T-helper 9 cell (primary cell): ENCODE measurements at places on chromosomes 11 and 22.

- no peak for DNase-seq
These were observed 780.9 kb downstream of the BRD1 start for GRCh38 chr22:49046546-49047361.

DNA sequence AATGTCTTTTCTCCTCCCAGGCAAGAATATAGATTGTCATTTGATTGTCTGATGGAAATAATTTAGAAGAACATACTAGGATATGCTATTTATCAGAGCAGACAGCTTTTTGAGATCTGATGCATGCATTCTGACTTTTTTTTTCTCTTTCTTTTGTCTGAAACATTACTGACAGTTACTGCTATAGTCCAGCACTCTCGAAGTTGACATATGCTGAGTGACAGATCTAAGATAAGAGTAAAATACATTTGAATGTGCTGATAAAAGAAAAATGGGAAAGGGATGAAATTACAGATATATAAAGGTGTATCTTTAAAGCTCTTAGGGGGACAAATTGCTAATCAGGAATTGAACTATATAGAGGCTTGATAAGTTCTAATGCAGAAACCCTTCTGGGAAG is 753.8 kb upstream of the TENM4 start:
- DNase-seq, result no peak

DNA sequence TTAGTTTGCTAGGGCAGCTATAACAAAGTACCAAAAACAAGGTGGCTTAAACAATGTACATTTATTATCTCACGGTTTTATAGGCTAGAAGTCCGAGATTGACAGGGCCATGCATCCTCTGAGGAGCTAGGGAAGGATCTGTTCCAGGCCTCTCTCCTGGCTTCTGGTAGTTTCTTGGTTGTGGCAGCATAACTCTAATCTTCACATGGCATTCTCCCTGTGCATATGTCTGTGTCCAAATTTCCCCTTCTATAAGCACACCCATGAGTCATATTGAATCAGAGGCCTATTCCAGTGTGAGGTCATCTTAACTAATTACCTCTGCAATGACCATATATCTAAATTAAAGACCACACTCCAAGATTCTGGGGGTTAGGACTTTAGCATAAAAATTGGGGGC is 31.3 kb upstream of the MMP13 start:
- DNase-seq, result no peak

GRCh38 chr11:61588728-61589191 is 7.9 kb upstream of the SYT7 start:
- DNase-seq, result no peak

DNA sequence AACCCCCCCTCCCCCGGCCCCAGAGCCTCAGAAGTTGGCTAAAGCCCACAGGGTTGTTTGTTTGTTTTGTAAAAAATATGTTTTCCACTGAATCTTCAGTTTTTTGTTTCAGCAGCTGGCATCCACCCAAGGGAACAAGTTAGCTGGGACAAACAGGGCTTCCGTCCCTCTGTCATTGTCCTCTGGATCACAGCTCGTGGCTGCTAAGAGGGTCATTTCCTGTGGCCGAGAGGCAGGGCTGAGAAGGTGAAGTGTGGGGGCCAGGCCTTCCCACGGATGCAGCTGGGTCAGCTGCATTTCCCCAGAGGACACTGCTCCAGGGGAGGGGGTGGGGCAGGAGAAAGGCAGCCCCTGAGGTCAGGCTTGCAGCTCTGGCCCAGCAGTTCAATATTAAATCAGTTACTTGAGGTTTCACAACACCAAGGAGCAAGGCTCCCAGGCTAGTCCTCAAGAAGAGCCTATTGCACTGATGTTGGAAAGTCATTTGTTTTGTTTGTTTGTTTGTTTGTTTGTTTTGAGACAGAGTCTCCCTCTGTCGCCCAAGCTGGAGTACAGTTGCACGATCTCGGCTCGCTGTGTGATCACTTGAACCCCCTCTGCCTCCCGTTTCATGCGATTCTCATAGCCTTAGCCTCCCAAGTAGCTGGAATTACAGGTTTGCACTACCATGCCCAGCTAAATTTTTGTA is 34.4 kb upstream of the SMTN start:
- no peak for DNase-seq

GRCh38 chr11:115132436-115133228 is 371.6 kb downstream of the CADM1 start:
- no peak for DNase-seq

DNA sequence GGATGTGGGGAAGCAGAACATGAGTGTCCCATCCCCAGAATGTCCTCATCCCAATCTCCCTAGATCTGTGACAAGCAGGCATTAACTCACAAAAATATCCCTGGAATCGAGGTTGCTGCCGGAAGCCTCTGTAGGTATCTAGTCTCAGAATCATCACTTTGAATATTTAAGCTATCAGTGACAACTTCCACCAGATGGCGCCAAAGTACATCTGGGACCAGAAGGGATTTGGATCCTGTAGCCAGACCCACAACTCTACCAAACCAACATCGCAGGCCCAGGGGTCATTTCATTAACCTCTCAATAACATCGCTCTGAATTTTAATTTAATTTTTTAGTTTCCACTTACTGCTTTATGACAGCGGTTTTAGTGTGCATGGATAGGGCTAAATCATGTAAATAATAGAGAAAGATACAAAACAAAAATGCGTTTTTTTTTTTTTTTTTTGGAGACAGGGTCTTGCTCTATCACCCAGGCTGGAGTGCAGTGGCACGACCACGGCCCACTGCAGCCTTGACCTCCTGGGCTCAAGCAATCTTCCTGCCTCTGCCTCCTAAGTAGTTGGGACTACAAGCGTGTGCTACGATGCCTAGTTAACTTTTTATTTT is 1.1 kb upstream of the EXT2 start:
- peak; percentile 80 for DNase-seq

GRCh38 chr11:74092425-74092824 is 78.4 kb downstream of the C2CD3 start:
- DNase-seq, result no peak

GRCh38 chr22:43845981-43846380 is 16.3 kb downstream of the SULT4A1 start:
- no peak for DNase-seq

DNA sequence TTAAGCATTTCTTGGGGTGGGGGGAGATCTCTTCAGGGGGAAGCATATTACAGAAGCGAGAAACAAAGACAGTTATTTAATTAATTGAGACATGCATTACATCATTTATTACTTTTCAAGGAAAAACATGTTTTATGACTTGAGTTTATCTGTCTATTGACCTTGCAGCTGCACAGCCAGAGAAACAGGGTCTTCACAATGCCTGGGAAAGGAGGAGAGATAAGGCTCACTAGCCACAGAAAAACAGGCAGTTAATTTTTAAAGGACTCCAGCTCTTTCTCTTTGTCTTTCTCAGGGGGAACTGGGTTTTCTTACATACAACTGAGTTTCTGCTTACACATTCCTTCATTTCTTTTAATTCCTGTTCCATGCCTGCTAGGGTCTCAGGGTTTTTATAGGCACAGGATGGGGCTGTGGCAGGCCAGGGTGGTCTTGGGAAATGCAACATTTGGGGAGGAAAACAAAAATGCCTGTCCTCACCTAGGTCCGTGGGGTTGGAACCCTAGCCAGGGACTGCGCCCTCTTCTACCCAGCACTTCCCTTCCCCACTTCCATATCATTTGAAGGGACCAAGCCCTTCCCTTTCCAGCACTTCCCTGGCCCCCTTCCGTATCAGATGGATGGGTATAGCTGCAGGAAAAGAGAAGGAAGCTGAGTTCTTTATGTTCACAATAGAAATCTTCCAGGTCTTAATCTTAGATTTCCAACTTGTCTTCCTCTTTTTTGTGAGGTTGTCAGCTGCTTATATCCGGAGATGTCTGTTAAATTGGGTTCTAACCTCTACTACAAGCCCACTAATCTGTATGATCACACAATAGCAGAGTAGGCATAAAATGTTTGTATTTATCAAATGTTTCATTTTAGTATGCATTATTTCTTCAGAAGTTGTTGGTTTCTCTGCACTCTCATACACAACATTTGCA is 38.3 kb downstream of the BIRC2 start:
- no peak for DNase-seq

DNA sequence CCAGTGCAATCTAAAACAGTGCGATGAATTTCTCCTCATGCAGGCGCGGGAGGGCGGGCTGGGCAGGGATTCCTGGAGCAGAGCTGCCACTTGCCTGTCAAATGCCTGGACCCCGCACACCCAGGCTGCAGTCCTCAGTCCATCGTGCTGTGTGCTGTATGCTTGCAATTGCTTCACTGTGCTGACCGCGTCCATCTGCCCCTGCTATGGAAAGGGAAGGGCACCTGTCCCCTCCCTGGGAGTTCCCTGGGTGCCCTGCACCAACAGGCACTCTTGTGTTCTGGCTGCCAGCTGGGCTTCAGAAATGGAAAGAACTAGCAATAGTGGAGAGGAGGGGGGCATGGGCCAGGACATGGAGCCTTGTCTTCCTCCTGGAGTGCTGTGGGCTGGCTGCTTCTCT is 185.4 kb upstream of the B3GAT1 start:
- no peak for DNase-seq

- no peak for DNase-seq
These were observed 3.8 kb downstream of the PRG3 start for GRCh38 chr11:57377107-57377506.

DNA sequence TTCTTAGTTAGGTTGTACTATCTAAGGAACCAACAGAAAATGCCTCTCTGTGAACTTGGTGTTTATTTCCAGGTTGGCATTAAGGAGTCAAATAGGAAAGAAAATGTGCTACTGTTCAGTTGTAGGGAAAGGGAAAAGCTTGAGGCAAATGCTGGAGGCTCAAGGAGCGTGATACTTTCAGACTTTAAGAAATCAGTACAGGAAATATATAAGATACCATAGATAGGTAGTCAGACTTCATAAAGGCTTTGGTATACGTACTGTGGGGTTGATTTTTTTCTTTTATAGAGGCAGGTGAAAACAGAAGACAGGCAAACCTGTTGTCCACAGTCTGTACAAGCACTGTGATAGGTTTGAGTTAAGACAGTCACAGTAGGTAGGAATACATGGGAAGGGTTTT is 30.8 kb downstream of the EP300 start:
- DNase-seq, result no peak

- no peak for DNase-seq
These were observed 409.8 kb downstream of the BRD1 start for GRCh38 chr22:49417833-49418232.

DNA sequence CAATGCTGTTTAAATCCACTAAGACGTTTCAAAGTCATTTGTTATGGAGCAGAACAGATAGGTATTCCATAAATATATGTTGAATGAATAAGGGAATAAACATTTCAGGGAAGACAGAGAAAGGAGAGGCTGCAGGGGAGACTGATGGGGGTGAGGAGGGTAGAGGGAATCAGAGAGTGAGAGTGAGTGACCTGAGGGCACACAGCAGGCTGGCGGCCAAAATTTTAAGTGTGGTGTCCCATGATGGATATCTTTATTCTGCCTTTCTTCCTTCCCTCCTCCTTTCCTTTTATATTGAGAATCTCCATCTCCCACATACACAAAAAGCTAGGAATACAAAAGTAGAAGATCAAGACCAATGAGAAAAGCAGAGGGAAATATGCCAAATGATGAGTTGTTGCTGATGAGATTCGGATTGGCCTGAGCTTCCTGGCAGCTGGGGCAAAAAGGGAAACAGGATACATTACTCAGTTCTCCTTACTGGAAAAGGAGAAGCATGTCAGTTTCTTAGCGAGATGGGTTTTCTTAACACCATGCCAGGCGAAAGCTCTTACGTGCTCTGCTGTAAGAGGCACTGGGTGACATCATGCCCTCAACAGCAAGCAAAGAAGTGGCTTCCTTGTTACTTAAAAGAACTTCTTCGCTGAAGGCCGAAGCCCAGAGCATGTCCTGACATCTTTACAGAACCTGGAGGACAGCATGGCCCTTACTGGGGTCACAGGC is 11.2 kb upstream of the CYTH4 start:
- DNase-seq, result no peak

- no peak for DNase-seq
These were observed 39.9 kb downstream of the PTPRJ start for GRCh38 chr11:48020092-48020755.

- DNase-seq, result no peak
These were observed 130.9 kb upstream of the CCDC179 start for GRCh38 chr11:22991196-22991595.

DNA sequence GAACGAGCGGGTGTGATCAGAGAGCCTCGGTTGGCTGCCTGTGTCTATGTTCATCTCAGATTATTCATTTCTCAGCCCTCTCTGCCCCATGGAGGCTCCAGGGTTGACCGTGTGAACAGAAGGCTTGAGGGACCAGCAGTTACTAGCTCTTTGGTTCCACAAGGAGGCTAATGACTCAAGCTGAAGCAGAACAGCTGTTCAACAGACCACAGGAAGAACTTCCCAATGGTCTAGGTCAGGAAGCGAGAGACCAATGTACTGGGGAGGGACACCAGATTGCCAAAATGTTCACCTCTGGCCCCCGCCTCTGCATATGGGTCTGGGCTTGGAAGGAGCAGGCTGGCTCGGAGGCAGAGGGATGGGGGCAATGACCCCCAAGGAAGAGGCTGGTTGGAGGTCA is 14.7 kb upstream of the PDE2A start:
- no peak for DNase-seq

DNA sequence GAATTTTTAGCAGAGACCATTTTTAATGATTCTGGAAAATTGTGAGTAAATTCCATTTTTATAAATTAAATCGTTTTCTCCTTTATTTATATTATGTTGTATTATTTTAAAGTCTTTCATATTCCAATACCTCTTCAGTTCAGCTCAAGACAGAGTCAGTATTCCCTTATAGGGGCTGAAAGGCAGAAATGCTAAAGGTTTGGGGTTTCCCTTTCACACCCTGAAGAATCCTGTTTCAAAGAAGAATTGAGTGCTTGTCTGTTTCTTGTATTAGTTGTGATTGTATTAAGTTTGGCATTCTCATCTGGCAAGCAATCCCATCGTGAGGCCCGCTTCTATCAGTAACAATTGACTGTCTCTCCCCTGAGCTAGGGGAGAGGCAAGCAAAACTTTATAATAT is 57.4 kb downstream of the PACSIN2 start:
- no peak for DNase-seq

DNA sequence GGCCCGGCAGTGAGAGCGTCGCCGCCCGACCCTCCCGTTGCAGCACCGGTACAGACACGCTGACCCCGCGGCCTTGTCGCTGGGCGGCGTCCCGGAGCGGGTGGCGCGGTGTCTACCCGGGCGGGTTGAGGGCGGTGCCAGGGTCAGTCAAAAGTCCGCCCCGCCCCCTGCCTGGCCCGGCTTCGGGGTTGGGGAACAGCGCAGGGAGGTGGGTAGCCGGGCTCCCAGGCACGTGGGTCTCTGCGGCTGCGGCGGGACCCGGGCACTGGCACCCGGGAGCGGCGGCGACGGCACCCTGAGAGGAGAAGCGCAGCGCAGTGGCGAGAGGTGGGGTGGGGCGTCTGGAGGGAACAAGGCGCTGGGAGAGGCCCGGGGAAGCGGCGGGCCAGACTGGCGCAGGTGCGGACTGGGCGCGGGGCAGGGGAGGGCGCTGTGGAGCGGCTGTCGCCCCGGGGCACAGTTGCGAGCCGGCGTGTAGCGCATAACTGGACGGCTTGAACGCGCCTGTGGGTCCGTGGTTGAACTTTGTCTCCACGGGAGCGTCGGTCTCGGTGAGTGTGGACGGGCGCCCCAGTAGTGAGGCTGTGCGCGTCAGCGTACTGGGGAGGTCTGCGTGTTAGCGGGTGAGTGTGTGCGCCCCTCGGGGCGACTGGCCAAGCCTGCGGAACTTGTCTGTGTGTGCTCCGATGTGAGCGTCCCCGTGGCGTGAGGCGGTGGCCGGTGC is at the start of gene P2RY2:
P2RY2 (plus strand) TSS at position 176 of the 724 bp plus-strand sequence. CDS start 15,879 bp downstream, outside the sequence.
- DNase-seq, result no peak

GRCh38 chr11:65932558-65932919 is 12.7 kb upstream of the TSGA10IP start:
- DNase-seq, result no peak

GRCh38 chr11:2483426-2483825 is 38.6 kb downstream of the KCNQ1 start:
- no peak for DNase-seq

GRCh38 chr11:68889948-68890446 is 13.6 kb downstream of the MRPL21 start:
- DNase-seq, result no peak
